ENCODE measurements at places on chromosomes 3 and 15. TPM values are rescaled to one million over a fixed set of nuclear protein-coding genes. Genes with fewer than 3 reads are reported as not detected.

The CCDC54 gene
- not detected for total RNA-seq

The SLC12A1 gene
- not detected for total RNA-seq

GRCh38 chr15:63180746-63181145 lies 8.7 kb upstream of the RAB8B start:
- no peak for DNase-seq
- no peaks in the 10 kb centered on the region for H3K36me3 ChIP-seq
- no peak overlapping the region for H3K27ac ChIP-seq
- peaks cover 17% of the 10 kb centered on the region for H3K4me1 ChIP-seq

The XRN1 gene
- 23.0 TPM for total RNA-seq

GRCh38 chr3:171323938-171324536 lies 136.2 kb downstream of the TNIK start:
- no peaks in the 10 kb centered on the region for H3K27me3 ChIP-seq
- H3K36me3 ChIP-seq = no peaks in the 10 kb centered on the region
- DNase-seq = no peak
- H3K4me1 ChIP-seq = no peaks in the 10 kb centered on the region
- H3K4me3 ChIP-seq = no peak overlapping the region
- H3K27ac ChIP-seq = no peak overlapping the region

GRCh38 chr3:99846477-99847160 lies 29.0 kb downstream of the CMSS1 start:
- peak; percentile 22 for DNase-seq
- no peaks in the 10 kb centered on the region for H3K27me3 ChIP-seq
- H3K27ac ChIP-seq = no peak overlapping the region
- H3K4me1 ChIP-seq = peaks cover 25% of the 10 kb centered on the region

- H3K27ac ChIP-seq = no peak overlapping the region
- H3K27me3 ChIP-seq = no peaks in the 10 kb centered on the region
- no peaks in the 10 kb centered on the region for H3K4me1 ChIP-seq
These were observed 22.8 kb upstream of the OSTN start for GRCh38 chr3:191176038-191176785.

The TPRG1 gene
- total RNA-seq = 1.2 TPM

GRCh38 chr3:3556078-3556477 lies 243.2 kb upstream of the LRRN1 start:
- no peaks in the 10 kb centered on the region for H3K4me1 ChIP-seq
- no peak overlapping the region for H3K4me3 ChIP-seq
- no peak overlapping the region for H3K27ac ChIP-seq

- no peak for DNase-seq
- H3K4me3 ChIP-seq = no peak overlapping the region
- no peaks in the 10 kb centered on the region for H3K27me3 ChIP-seq
- no peak overlapping the region for H3K27ac ChIP-seq
These were observed 509.3 kb downstream of the ROBO1 start for GRCh38 chr3:79258479-79258878.

DNA sequence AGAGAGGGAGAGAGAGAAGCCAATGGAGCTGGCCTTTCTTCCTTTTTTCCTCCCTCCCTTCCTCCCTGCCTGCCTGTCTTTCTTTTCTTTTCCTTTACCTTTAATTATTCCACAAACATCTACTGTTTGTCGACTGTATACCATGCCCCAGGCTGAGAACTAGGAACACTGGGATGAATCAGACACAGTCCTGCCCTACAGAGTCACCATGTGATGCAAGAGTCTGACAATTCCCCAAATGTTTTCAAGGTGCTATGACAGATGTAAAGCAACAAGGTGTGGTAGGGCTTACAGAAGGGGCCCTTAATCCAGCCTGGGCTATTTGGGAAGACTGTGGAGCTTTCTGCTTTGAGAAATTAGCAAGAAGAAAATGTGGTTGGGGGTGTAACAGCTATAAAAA lies 4.0 kb upstream of the SPSB4 start:
- no peaks in the 10 kb centered on the region for H3K4me1 ChIP-seq
- H3K4me3 ChIP-seq = no peak overlapping the region
- DNase-seq = peak; percentile 6
- no peaks in the 10 kb centered on the region for H3K36me3 ChIP-seq

GRCh38 chr15:73678498-73678897 lies 5.7 kb upstream of the CD276 start:
- peaks cover 14% of the 10 kb centered on the region for H3K4me1 ChIP-seq
- no peaks in the 10 kb centered on the region for H3K27me3 ChIP-seq
- DNase-seq = no peak
- H3K4me3 ChIP-seq = no peak overlapping the region
- H3K36me3 ChIP-seq = no peaks in the 10 kb centered on the region

- peaks cover 3% of the 10 kb centered on the region for H3K36me3 ChIP-seq
- H3K4me1 ChIP-seq = peaks cover 13% of the 10 kb centered on the region
- DNase-seq = no peak
These were observed 7.7 kb downstream of the PLSCR1 start for GRCh38 chr3:146536681-146537080.

- H3K36me3 ChIP-seq = no peaks in the 10 kb centered on the region
- DNase-seq = no peak
- no peak overlapping the region for H3K27ac ChIP-seq
- no peaks in the 10 kb centered on the region for H3K4me1 ChIP-seq
These were observed 7.9 kb upstream of the SCN5A start for GRCh38 chr3:38657369-38657768.

GRCh38 chr3:16803019-16803418 lies 81.7 kb upstream of the PLCL2 start:
- H3K36me3 ChIP-seq = no peaks in the 10 kb centered on the region
- no peaks in the 10 kb centered on the region for H3K27me3 ChIP-seq
- no peak for DNase-seq
- H3K4me3 ChIP-seq = no peak overlapping the region
- H3K4me1 ChIP-seq = no peaks in the 10 kb centered on the region

Measured in PC-3 (cell line).